ENCODE measurements at places on chromosomes 13 and 19.

DNA sequence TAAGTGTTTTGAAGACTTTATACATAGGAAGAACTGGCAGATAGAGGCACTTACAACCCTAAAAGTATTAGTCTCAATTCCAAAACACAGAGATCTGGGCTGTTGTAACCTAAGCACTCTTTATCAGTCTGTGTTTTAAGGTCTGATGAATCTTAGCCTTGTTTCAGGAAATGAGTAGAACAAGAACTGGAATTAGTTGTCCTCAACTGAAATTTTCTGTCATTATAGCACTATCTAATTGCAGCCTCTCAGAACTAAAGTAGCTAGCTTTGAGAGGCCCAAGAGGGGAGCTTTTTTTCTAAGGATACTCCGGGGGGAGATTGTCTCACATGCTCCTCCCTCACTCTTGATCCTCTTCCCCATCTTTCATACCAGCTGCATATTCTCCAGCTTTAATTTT lies 13.1 kb downstream of the HNRNPM start:
- DNase-seq = no peak

GRCh38 chr19:17409990-17410389 lies 4.6 kb upstream of the BST2 start:
- DNase-seq = no peak

- no peak for DNase-seq
Observed at GRCh38 chr13:105097521-105097920, 1437.9 kb downstream of the EFNB2 start.

DNA sequence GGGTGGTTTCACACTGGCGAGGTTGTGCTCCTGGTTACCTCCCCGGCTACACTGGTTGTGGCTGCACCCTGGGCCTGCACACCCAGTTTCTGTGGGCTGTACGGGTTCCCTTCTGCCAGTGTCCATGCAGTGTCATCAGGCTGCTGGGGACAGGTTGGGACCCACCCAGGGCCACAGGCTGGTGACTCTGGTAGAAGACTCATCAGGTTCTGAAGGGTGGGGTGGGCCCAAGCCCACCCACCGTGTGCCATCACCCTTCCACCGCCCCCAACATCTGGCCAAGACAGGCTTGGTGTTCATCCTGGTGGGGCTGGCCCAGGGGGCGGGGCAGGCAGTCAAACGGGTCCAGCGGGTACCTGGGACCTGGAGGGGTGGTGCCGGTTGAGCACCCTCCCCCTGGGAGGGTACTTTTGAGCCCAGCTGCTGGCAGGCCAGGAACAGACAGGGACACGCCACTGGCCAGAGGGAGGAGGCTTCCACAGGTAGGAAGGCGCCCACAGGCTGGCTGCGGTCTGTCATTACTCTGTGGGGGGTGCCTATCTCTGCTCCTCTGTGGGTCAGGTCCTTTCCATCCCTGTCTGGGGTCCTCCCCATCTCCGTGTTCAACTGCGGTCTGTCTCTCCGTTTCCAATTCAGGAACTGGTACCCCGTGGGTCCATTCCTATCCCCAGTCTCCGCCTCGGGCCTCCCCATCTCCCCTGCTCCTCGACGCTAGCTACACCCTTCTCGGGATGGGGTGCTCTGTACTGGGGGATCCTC lies at the start of gene RNF225:
Gene RNF225 (plus strand): TSS at position 437 of the 759 bp plus-strand sequence. CDS start 434 bp downstream, outside the sequence.
- DNase-seq = no peak

GRCh38 chr19:16325641-16326400 lies 1.2 kb downstream of the KLF2 start:
- no peak for DNase-seq

DNA sequence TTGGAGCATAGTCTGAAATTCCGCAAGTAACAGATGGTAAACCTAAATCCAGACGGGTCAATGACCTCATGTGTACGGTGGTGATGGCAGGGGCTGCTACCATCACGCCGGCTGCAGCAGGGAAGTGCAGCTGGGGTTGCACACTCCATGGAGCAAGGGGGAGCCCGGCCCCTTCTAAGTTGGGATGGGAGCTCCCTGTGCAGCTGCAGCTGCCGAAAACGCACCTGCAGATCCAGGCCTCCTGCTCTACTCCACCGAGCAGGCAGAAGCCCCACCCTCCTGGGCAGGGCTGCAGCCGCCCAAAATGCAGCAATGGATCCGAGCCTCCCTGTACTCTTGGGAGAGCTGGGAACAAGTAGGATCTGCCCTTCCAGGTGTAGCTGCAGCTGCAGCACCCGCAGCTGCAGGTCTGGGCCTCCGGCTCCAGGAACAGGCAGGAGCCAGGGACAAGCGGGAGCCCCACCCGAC lies 25.5 kb downstream of the KBTBD6 start:
- no peak for DNase-seq

DNA sequence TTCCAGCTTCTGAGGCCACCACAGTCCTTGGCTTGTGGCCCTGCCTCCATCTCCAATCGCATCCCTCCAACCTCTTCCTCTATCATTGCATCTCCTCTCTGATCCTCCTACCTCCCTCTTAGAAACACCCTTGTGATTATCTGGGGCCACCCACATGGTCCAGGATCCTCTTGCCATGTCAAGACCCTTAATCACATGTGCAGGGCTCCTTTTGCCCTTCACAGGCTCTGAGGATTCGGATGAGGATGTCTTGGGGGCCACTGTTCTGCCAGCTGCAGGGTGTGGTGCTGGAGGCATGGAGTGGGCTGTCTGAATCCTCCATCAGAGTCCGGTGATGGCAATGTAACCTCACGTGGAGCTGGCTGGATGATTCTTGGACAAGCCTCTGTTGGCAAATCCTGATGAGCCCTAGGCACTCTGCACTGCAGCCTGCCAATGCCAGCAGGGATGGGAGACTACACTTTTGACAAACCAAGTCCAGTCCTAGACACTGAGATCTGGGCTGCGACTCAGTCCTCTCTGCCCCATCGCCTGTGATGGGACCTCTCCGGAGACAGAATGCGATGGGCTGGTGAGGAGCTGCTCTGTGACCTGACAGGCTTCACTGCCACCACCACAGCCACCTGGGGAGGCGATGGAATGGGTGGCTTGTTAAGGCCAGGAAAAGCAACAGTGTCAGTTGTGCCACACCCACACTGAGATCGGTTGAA lies 61.2 kb downstream of the CCDC70 start:
- DNase-seq = no peak

DNA sequence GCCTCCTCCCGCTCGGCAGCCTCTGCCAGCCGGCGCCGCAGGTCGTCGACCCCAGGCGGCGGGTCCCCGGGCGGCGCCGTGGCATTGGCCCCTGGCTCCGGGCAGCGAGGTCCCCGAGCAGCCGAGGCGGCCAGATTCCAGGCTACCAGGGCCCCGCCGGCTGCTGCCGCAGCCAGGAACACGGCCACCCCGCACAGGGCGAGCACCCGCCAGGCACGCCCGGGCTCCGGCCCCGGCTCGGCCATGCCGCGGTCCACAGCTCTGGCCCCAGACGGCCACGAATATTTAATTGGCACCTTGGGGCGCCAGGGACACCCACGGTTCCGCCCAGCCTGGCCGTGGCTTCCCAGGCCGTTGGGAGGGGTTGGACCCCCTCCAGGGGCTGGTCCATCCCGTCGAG lies at the start of gene CCDC194:
Gene CCDC194 (minus strand): TSS at position 283 of the 400 bp plus-strand sequence. CDS start 38 bp downstream, at position 245.
- DNase-seq = no peak

DNA sequence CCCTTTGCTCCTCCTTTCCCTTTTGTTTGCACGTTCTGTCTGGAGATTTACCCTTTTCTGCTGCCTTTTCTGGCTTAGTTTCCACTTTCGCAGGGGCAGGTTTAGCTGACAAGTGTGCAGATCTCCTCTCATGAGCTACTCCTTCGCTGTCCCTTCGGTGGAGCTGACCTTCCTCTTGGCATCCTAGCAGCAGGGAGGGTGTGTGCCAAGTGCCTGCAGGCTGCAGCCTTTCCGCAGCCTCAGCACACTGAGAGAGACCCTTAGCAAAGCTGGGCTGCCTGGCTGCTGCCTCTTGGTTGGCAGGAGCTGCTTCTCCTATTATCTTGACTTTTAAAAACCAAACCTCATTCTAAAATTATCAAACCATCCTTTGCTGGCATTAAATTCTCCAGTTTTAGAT lies 132.5 kb downstream of the DNAJC3 start:
- DNase-seq = no peak

- no peak for DNase-seq
Observed at GRCh38 chr13:109938255-109938936, 152.0 kb upstream of the IRS2 start.

DNA sequence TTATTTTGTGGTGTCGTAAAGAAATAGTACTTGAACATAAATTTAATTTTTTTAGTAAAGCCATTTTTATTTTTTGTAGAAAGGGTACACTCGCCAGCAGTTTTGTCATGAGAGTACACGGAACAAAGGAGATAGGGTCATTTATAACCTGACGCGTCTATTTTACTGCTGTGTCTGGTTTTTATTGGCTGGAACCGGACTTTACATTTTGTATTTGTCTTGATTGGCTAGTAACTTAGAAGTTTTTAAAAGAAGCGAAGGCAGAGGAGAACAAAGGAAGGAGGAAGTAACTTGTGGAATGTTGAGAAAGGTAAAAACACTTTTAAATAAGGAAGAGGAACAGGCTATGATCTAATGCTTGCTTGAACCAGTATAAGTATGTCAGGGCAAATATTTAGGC lies 43.5 kb downstream of the TRPM4 start:
- DNase-seq = no peak

DNA sequence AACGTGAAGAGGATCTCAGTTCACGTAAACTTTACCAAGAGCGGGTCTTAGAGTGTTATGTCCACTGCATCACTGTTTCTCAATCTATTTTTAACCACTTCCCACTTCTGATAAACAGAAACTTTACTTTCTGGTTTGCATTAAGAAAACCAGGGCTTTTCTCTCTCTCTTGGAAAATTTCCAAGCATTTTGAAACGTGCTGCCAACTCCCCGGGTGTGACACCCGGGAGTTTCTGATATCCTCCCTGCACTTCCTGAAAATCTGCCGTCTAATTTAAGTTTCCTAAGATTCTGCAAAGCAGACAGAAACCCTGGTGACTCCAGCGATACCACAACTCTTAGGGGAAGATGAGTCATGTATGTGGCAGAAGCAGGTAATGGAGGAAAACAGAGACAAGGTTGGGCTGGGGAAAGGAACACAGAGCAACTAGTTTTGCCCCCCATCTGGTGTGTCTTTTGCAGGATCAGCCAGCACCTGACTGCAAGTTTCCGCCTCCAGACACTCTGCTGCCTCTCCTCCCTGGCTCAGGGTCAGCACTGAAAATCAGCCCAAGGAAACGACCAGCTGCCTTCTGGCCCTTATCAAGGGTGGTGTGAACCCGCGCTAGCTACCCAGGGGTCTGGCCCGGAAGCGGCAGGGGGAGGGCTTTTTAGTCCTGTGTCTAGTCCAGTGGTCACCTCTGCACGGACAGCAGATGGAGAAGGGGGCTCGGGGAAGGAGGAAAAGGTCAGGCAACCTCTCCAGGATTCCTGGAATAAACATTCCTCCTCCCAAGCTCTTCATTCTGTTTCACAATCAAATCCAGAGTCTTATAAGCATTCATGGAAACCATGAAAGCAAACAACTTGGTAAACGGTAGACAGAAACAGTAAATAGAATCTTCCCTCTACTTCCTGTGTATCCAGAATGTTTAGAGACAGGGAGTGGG lies 11.3 kb upstream of the FFAR2 start:
- no peak for DNase-seq

GRCh38 chr13:98144027-98144741 lies 1.3 kb downstream of the FARP1 start:
- no peak for DNase-seq

DNA sequence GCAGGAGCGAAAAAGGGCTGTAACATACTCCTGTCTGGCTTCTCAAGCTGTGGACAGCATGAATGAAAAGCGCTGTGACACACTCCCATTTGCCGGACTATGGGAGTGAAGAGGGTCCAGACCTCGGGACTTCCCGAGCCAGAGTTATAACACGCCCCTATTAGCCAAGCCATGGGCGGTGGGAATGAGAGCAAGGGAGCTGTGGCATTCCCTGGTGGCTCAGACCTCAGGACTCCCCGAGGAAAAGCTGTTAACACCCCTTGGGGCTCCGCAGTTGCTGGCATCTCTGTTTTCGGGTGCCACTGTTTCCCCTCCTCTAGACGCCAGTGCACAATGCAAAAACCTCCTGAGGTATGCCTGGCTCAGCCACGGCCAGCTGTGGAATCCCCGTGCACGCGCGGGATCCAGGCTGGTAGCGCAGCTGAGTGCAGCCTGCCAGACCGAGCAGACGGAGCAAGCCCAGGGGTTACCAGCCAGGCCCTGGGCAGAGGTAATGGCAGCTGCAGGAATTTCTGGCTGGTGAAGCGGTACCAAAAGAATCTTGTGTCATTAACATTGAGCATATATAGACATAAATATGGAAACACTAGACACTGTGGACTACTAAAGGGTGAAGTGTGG lies 1534.6 kb upstream of the PRR20A start:
- DNase-seq = no peak

DNA sequence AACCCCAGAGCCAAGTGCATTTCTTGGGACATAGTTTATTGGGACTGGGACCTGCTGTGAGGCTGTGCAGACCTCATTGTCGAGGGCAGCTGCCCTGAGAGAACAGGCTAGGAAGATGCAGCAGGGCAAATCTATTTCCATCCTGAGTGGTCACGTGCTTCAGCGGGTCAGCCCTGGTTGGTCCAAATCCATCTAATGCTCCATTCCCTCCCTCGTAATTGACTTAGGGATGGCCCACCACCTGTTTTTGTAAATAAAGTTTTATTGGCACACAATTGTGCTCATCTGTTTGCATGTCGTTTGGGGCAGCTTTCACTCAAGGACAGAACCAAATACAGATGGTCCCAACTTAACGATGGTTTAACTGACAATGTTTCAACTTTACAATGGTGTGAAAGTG lies 75.5 kb upstream of the ADGRE5 start:
- no peak for DNase-seq

DNA sequence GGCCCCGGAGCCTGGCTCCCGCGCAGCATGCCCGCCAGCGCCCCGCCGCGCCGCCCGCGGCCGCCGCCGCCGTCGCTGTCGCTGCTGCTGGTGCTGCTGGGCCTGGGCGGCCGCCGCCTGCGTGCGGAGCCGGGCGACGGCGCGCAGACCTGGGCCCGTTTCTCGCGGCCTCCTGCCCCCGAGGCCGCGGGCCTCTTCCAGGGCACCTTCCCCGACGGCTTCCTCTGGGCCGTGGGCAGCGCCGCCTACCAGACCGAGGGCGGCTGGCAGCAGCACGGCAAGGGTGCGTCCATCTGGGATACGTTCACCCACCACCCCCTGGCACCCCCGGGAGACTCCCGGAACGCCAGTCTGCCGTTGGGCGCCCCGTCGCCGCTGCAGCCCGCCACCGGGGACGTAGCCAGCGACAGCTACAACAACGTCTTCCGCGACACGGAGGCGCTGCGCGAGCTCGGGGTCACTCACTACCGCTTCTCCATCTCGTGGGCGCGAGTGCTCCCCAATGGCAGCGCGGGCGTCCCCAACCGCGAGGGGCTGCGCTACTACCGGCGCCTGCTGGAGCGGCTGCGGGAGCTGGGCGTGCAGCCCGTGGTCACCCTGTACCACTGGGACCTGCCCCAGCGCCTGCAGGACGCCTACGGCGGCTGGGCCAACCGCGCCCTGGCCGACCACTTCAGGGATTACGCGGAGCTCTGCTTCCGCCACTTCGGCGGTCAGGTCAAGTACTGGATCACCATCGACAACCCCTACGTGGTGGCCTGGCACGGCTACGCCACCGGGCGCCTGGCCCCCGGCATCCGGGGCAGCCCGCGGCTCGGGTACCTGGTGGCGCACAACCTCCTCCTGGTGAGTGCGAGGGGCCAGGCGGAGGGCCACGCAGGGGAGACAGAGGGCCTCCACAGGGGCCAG lies at the start of gene KL:
Gene KL (plus strand): TSS at position 10 of the 909 bp plus-strand sequence. CDS start 18 bp downstream, at position 28.
- DNase-seq = no peak

Data from NCI-H1436 treated with DMSO at 0.1 percent for 48 hours (cell line).